ENCODE measurements at places on chromosomes 3 and 15.

- DNase-seq = no peak
Measured at GRCh38 chr3:184604039-184604601, 42.5 kb downstream of the EPHB3 start.

- DNase-seq = no peak
Measured at GRCh38 chr3:170942011-170942410, 33.6 kb upstream of the EIF5A2 start.

DNA sequence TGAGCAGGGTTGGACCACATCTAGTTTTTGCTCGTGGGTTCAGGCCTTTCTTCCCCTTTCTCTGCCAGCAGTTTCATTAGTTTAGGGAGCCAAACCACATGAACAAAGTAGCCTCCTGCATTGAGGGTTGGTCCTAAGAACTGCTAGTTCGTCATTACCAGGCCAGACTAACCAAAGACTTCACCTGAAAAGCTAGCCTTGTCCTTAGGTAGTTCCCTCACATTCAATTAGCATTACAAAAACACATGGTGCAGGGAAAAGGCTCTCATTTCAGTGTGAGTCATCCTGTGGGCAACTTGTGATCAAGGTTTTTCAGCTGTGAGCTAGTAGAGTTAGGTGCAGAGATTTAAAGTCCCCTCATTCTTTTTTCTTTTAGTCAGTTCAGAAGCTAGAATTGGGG is 279.3 kb upstream of the CTNNB1 start:
- no peak for DNase-seq

DNA sequence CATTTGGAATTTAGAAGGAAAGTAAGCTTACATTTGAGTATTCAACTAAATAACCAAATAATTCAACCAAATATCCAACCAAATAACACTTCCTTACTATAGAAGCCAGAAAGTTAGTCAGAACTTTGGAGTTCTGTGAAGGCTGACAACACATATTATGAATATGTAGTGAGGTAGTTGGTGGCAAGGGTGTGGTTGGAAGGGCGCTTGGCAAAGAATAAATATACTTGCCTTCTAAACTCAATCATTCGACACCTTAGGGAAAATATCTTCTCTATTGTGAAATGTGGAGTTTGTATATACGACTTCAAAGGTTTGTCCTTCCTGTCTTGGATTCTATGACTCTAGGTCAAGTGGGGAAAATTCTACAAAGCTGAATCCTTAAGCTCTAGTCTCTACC is 111.7 kb upstream of the OSTN start:
- no peak for DNase-seq

- DNase-seq = no peak
Measured at GRCh38 chr3:14519406-14519805, 20.7 kb downstream of the GRIP2 start.

DNA sequence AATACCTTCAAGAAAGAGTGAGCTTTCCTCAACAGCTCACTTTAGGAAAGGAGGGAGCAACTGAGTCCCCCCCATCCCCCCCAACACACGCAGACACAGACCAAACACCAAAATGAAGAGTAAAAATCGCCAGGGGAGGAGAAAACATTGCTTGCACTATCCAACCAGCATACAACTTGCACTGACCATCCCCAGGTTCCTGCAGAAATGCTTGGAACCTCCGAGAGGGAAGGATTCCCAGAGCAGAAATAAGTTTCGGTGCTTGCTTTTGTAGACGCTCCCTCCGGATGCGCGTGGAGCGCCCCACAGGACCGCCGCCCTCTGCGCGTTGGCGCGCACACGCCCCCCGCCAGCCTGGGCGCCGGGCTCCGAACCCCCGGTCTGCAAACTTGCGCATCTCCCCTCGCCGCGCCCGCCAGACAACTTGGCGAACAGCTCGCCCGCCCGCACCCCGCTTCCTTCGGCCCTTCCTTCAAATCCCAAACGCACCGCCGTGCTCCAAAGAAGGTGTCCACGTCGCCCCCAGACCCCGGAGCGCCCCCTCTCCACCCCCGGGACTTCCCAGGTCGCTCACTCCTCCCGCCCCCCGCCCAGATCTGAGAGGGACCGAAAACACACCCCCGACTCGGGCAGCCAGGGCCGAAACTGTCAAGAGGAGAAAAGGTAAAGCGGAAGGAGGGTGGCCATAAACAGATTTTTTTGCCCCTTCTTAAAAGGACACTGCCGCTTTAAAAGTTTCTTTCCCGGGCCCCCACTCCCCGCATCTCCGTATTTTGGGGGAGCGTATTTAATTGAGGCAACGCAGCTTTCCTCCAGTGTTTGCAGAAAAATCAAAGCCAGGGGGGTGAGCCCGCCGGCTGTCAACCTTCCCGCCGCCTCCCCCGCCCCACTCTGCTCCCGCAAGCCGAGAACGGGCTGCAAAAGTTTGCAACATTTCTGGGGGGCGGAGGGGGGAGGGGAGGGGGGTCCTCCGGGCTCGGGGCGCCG is 859 bp downstream of the RORA start:
- no peak for DNase-seq

DNA sequence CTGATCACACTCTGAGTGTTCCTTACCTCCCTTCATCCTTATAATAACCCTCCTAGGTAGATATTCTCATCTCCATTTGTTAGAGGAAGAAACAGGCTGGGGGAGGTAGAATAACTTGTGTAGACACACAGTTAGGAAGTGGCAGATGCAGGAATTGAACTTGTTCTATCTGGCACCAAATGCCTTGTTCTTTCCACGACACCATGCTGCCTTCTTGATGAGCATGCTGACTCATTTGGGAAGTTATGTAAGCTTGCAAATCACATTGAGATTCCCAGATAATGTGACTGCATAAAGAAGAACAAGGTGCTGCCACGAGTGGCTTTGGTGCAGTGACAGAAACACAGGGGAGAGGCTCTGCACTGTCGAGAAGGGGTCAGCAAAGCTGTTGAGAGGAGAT is 27.5 kb upstream of the NDUFB4 start:
- no peak for DNase-seq

- DNase-seq = no peak
Measured at GRCh38 chr3:82081351-82081750, 319.9 kb upstream of the GBE1 start.

DNA sequence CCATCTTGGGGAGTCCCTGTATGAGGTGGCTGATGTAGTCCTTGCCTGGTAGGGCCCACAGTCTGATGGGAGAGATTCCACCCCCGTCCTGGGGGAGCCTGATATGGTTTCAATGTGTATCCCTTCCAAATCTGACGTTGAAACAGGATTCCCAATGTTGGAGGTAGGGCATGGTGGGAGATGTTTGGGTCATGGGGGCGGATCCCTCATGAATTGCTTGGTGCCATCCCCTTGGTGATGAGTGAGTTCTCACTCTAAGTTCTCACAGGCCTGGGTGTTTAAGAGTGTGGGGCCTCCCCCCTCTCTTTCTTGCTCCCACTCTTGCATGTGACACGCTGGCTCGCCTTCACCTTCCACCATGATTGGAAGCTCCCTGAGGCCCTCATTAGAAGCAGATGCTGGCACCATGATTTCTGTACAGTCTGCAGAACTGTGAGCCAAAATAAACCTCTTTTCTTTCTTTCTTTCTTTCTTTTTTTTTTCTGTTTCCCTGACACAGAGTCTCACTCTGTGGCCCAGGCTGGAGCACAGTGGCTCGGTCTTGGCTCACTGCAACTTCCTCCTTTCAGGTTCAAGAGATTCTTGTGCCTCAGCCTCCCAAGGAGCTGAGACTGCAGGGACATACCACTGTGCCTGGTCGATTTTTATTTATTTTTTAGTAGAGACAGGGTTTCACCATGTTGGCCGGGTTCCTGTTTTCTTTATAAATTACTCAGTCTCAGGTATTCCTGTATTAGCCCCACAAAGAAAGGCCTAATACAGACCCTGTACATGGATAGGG is 28.6 kb downstream of the ITGA11 start:
- no peak for DNase-seq

- peak; percentile 64 for DNase-seq
Measured at GRCh38 chr3:157868196-157868595, 238.0 kb downstream of the SHOX2 start.

DNA sequence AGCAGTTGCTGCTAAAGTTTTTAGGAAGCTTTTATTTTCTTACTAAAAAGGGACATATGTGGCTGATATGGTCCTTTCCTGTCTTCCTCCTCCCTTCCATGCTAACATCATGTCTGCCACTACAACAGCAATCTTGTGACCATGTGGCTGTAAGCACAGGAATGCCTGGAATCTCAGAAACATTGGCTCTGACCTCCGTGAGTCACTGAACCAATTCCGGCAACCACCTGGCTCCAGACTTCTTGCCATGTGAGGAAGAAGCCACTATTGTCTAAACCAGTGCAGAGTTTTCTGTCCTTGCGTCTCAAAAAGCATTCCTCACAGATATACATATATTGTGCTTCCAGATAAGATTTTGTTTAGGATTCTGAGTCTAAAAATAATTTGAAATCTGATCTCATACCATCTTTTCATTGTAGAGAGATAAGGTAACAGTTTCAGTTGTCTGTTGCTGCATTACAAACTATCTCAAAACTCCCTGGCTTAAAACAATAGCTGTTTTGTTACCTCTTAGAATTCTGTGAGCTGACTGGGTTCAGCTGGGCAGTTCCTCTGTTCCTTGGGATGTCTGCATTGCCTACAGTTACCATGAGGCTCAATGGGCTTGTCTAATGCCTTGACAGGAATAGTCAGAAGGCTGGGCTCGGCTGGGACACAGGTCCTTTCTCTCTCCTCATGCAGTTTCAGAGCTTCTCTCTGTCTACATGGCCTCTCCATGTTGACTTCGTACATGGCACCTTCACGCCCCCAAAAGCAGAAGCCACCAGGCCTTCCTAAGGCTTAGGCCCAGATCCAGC is 77.3 kb upstream of the MAGI1 start:
- peak; percentile 80 for DNase-seq

GRCh38 chr3:139937674-139938279 is 2.8 kb downstream of the CLSTN2 start:
- peak; percentile 10 for DNase-seq

DNA sequence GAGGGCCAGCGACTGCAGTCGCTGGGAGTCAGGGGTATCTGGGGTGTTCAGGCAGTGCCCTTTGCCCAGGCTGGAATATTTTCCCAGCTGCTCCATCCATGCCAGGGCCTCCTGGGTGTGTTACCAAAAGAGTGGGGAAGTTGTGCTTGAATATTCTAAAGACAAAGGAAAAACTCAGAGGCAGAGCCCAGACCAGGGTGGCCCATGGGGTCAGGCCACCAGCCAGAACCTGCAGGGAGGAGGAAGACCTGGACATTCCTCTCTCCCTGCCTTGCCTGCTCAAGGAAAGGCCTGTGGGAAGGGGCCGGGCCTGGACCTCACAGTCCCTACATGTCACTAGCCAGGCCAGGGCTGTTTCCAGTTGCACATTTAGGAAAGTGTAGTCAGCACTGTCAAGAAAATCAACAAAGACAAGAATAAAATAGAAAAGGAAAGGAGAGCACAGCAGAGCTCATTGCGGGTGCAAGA is 16.0 kb upstream of the KLF15 start:
- DNase-seq = no peak

GRCh38 chr15:83108266-83109219 is 1.1 kb downstream of the TM6SF1 start:
- no peak for DNase-seq

- no peak for DNase-seq
Measured at GRCh38 chr3:29004885-29005599, 275.8 kb upstream of the RBMS3 start.

DNA sequence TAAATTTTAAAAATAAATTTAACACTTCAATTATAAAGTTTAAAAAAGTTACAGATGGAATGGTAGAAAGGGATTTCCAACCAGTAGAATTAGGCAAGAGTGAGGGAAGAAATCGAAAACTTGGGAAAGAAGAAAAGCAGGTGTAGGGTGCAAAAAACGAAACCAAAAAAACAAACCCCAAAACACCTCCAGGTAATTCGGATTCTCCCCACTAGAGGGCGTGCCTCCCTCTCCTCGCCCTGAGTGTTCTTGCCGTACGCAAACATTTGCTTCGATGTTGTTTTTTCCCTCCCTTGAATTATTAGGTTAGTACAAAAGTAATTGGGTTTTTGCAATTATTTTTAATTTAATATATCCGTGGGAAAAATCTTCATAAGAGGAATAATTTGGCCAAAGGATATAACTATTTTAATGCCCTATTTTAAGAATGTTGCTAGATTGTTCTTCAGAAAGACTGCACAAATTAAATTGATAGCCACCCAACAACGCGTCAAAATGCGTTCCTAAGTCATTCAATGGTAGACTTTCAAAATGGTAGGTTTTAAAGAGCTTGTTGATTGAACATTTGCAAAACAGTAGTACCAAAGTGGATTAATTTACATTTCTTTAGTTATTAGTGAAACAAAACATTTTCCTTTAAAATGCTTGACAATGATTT is 63.7 kb downstream of the SLC30A4 start:
- no peak for DNase-seq

GRCh38 chr3:157058392-157059071 is 101.4 kb downstream of the CCNL1 start:
- no peak for DNase-seq

GRCh38 chr3:159586571-159587202 is 401.9 kb upstream of the IL12A start:
- DNase-seq = no peak

DNA sequence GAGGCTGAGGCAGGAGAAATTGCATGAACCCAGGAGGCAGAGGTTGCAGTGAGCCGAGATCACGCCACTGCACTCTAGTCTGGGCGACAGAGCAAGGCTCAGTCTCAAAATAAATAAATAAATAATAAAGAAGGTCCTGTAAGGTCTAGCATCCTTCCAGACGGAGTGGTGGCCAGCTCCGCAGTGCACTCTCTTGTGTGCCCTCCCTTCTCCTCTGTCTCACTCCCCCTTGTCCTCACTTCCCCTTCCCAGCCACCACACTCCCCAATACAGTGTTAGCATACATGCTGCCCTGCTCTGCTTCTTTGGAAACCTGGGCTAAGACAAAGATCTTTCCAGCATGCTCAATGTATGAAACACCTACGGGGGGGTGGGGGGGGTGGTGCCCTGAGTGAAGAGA is 3.4 kb upstream of the CLN6 start:
- DNase-seq = no peak

DNA sequence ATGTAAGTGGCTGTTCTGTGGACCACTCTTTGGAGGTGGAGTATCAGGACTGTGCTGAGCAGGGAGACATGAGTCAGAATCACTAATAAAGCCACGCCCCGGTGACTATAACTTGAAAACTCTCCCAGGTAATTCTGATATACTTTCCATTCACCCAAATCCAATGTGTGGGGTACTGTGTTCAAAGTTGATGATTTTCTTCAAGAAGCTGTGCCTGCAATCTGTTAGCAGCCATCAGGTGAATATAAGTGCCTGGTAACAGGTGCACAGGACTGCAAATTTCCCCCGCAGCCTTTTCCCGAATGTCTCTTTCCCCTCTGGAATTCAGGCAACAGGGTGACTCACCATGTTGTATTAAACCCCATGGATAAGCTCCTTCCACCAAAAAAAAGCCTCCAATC is 17.0 kb downstream of the MAGI1 start:
- DNase-seq = no peak

- DNase-seq = peak; percentile 39
Measured at GRCh38 chr3:60703956-60704736, 547.1 kb downstream of the FHIT start.

DNA sequence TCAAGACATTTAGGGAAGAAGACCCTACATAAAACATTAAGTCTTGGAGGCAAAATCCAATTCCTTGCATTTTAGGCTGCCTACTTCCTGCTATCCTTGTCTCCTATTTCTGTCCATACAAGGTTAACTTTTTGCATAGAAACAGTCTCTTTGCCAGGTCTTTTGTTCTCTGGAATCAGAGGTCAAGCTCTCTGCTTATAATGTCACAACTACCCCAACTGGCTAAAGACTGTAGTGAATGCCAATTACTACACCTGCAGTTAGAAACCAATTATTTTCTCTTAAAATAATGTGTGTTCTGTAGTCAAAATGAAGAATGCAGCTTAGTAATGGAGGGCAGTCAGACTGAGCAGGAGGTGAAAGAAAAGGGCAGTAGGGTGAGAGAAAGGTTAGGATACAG is 856.2 kb downstream of the TUSC7 start:
- no peak for DNase-seq
